ENCODE measurements at places on chromosomes 1 and 21. TPM values are rescaled to one million over a fixed set of nuclear protein-coding genes. Genes with fewer than 3 reads are reported as not detected.

Gene FMN2
- total RNA-seq: not detected

Gene TYW3
- 17.0 TPM for total RNA-seq

Gene CNKSR1
- 3.4 TPM for total RNA-seq

Gene ST6GALNAC3
- total RNA-seq: 1.2 TPM

Gene OR2G6
- not detected for total RNA-seq
